ENCODE measurements at places on chromosomes 4 and X.

DNA sequence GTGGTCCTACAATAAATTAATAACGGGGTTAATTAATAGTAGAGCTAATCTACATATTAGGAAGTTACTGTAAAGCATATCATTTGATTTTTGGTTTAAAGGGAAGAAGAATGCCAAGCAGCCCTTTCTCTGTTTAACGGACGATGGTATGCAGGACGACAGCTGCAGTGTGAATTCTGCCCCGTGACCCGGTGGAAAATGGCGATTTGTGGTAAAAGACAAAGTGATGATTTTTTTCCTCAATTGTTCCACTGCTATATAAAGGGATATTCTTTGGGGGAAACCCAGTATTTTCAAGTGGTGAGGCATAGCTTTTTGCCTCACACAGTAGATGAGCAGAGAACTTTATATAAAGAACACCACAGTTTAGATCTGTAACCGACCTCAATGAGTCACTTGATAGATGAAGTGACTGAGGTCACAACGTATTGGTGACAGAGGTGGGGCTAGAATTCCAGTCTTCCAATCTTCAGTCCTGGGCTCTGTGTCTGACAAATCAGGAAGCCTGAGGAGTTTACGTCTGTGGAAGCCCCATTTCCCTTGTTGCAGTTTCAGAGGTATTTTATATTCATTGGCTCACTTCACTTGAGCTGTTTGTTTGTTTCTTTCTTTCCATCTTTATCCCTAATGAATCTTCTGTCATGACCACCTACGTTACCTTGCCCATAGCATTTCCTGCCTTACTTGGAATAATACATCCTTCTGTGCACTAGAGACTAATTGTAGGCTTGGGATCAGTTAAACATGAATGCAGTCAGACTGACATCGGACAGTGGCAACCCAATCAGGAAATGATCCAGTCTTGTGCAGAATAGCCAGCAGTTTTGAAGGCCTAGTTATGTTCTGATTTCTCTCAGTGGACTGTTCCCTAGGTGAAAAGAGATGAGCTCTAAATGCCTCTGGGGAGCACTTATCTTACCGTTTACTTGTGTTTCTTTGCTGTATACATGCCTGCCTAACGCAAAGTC lies 30.1 kb downstream of the ZRSR2 start:
- DNase-seq, result no peak

DNA sequence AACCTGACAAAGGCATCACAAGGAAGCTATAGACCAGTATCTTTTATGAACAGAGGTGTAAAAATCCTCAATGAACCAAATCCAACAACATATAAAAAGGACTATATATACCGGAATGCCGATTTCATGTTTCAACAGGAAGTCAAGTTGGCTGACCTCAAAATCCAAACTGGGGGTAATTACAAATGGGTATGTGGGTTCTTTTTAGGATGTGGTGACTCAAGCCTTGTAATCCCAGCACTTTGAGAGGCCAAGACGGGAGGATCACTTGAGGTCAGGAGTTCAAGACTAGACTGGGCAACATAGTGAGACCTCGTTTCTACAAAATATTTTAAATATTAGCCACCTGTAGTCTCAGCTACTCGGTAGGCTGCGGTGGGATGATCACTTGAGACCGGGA lies 10.4 kb downstream of the PRSS48 start:
- no peak for DNase-seq

- no peak for DNase-seq
These were observed 99.2 kb downstream of the DRD5 start for GRCh38 chr4:9880406-9881197.

DNA sequence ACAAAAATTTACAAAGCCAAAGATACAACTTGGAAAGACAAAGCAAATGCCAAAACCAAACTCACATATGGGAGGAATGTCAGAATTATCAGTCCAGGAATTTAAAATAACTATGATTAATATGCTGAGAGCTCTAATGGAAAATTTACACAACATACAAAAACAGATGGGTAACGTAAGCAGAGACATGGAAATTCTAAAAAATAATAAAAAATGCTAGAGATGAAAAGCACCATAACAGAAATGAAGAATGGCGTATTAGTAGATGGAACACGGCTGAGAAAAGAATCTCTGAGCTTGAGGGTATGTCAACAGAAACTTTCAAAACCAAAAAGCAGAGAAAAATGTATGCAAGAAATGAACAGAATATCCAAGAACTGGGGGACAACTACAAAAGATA lies 4.1 kb upstream of the MANBA start:
- no peak for DNase-seq

- DNase-seq, result no peak
These were observed 780.7 kb downstream of the PCDH18 start for GRCh38 chr4:136751556-136751955.

DNA sequence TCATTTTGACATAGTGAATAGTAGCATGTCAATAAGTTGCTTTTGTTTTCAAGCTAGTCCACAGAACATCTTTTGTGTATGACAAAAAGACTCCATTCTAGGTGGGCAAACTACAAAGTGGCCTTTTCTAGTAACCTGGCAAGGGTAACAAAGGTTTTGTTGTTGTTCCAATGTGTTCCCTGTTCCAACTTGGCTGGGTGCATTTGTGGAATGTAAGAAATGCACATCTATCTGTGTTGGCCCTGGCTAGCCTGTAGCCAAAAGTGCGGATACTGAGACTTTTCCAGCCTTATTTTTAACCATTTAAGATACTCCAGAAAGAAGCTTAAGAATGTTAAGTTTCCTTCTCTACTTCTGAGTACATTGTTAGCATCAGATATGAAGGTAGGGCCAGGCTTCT lies 118.7 kb upstream of the CHRDL1 start:
- DNase-seq, result no peak

GRCh38 chrX:120316587-120317283 lies 5.5 kb upstream of the TMEM255A start:
- DNase-seq, result no peak

GRCh38 chr4:87388901-87389300 lies 2.1 kb downstream of the HSD17B11 start:
- DNase-seq, result no peak

DNA sequence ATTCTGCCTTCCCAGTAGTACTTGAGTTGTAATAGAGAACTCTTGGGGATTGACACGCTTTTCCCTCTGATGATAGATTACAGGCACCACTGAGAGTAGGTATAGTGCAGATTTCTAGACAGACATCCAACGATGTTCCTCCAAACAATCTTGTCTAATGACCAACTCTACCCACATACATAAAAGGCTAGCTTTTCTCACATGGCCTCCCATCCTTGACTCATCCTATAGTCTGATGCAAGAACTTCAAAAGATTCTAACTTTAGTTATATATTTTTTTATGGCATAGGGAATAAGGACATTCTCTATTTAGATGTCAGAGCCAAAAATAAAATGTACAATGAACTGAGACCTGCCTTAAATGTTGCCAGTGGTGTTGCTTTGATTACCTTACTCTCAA lies 60.9 kb downstream of the GLRA2 start:
- DNase-seq, result no peak

GRCh38 chr4:5124876-5125275 lies 73.6 kb downstream of the STK32B start:
- no peak for DNase-seq

DNA sequence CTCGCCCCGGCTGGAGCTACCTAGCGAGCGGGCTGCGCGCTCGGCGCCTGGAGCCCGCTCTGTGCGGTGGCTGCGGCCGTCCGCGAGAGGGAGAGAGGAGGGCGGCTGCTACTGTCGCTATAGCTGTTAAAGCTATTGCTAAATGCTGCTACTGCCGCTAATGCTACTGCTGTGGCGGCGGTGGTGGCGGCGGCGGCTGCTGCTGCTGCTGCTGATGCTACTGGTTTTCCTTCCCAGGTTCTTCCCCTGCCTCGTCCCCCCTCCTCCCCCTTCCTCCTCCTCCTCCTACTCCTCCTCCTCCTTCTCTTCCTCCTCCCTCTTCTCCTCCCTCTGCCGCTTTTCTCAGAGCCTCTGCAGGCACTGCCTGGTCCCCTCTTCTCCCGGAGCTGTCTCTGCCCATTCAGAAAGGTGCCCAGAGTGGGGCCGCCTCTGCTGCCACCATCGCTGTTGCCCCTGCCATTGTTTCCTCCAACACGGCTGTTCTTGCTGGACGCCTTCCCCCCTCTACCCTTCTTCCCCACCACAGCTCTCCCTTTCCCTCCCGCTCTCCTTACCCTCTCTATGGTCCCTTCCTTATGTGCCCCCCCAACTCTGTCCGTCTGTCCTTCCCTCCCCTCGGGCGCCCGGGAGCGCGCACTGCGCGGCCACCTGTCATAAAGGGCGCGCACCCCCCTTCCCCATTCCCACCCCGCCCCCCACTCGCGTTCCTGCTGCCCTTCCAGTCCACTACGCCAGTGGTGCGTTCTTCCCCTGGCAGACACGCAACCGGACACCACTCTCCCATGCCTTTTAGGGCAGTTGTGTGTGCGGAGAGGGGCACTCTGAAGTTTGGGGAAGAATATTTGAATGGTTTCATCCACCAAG lies at the start of gene NEXMIF:
NEXMIF (minus strand) TSS at position 228 of the 864 bp plus-strand sequence.
- DNase-seq, result no peak

DNA sequence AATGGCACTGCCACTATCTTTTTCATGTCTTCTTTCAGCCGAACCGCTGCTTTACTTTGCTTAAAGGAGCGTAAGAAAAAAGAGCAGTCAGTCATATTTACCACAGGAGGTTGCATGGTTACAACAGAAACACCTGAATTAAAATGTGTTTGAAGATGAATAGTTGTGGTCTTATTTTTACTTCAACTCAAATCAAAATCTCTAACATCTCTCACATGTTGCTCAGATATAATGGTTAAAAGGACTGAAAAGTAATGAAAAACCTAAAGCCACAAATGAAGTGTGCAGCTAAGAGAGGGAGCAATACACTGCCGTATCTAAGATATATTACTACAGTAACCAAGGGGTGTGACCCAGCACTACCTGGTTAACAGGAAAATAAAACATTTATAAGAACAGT lies 27.4 kb downstream of the FAM13A start:
- DNase-seq, result no peak

- no peak for DNase-seq
These were observed 1.6 kb downstream of the KLHL13 start for GRCh38 chrX:118114971-118115370.

DNA sequence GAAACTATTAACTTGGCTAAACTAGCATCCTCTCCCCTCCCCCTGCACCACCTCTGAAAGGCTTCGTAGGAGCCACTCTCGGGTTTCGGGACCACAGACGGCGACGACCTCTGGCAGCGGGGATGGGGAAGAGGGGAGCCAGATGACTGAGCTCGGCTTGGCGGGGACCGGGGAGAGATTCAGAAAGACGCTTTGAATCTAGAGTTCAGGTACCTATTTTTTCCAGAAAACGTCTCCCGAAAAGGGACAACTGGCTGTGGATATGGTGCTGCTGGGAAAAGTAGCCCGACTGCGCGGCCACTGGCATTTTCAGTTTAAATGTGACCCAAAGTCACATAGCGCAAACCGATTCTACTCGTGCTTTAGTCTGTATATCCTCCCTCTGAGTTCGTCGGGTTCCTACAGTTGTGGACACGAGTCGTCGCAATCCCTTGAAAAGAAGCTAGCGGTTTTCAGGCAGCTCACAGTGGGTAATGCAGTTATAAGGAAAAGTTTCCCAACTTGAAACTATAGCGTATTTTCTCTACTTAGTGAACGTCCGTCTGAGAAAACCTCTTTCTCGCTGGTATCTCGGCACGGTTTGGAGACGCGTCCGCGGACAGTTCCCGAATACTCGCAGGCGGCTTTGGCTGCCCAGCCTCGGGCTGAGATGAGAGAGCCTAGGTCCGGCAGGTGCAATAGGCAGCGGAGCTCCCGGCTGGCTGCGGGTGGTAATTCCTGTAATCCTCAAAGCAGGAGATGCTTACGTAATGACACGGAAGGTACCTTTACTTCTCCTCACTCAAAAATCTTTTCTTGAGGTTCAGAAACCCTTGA lies 1.3 kb downstream of the PARM1 start:
- no peak for DNase-seq

DNA sequence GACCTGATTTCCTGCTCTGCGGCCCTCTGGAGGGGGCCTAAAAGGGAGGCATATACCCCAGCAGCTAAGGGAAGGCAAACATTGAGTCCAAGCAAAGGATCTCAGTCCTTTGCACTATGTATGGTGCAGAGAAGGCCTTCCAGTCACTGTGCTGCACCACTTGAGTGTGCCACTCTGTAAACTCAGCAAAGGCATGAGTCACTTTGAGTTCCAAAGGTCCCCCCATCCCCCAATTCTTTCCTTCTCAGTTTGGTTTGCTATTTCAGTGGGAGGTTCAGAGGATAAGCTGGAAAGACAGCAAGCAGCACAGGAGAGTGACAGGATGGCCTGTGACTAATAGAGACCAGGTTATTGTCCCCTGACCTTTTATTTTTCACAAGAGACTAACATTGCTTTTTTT lies 131.3 kb downstream of the FHDC1 start:
- DNase-seq, result no peak

DNA sequence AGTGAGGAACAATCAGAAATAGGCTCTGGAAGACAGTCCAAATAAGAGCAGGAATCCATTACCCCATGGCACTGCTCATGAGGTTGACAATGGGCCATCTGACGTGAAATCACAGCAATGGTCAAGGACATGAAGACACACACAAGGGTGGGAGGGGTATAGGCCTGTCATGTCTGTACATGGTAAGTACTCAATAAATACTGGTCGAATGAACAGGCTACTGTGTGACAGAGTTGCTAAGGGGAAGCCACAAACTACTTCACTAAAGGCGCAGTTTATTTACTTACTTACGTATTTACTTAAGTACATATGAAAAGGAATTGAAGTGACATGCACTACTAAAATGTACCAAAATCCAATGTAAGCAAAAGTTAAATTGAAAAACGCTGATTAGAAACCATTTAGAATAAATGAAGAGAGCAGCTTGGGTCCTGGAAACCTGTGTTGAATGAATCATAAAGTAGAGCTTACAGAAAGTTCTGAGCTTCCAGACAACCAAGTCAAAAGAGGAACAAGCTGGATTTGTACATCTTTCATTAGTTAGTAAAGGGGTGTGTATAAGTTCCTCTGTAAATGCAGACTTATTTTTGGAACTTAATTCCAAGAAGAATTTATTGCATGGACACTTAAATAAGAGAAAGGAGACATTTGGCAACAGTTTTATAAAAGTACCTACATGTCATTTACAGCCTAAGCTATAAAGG lies 32.7 kb downstream of the ALPK1 start:
- DNase-seq, result no peak

DNA sequence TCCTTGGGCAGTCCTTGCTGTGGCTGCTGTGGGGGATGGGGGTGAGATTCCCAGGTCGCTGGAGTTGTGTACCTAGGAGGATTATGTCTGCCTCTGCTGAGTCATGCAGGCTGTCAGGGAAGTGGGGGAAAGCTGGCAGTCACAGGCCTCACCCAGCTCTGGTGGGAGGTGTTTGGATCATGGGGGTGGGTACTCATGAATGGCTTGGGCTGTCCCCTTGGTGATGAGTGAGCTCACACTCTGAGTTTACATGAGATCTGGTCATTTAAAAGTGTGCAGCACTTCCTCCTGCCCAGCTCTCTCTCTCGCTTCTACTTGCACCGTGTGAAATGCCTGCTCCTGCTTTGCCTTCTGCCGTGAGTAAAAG lies 24.6 kb upstream of the PDLIM3 start:
- DNase-seq, result no peak

DNA sequence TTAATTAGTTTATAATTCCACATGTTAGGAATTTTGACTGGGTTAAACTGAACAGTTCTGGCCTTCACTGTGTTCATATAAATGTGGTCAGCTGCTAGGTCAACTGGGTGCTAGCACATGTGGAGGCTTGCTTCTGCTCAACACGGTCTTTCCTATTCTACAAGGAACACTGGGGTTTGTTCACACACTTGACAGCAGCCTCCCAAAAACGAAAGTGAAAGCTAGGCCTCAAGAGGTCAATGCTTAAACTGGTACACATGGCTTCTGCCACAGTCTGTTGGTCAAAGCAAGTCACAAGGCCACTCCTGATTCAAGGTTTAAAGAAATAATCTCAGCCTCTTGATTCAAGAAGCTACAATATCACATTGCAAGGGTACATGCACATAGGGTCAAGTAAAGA lies 126.5 kb downstream of the QDPR start:
- DNase-seq, result no peak
